ENCODE measurements at places on chromosomes 1 and 21. TPM values are rescaled to one million over a fixed set of nuclear protein-coding genes. Genes with fewer than 3 reads are reported as not detected.

The TESK2 gene
- 12.1 TPM for total RNA-seq

The VWA5B1 gene
- 0.38 TPM for total RNA-seq

The TRABD2B gene
- total RNA-seq: 24.4 TPM

DNA sequence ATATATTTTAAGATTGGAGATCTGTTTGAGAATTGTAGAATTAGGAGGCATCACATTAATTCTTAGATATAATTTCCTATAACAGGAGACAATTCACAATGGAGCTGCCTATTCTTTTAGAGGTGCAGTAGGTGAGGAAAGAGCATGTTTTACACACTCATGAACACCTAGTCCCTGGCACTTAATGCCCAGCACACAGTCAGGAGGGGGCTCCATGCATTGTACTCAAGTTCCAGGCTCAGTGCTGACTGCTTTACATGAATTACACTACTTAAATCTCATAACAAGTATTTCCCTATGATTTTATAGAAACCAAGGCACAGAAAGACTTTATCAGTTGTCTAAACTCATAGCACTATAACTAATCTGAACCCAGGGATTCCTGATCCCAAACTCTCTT lies 360 bp upstream of the GBP3 start:
- no peak for DNase-seq
- no peak overlapping the region for H3K27ac ChIP-seq
- no peak overlapping the region for H3K4me3 ChIP-seq
- no peaks in the 10 kb centered on the region for H3K36me3 ChIP-seq

The CYP4A22 gene
- total RNA-seq: not detected

DNA sequence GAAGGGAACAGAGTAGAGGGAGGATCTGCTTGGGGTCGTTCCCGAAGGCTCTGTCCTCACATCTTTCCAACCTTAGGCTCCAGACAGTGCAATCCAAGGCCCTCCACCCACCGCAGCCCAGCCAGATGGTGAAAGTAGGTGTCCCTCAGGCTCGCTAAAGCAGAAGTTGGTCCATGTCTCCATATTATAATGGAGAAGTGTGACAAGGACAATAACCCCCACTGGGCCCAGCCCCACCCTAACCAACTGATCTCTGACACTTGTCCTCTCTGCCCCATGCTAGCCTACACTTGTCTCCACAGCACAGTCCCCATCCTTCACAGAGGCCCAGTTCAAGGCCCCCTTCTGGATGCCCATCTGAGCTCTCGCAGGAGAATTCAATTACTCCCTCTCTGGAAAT lies 48.7 kb downstream of the DMAP1 start:
- H3K4me1 ChIP-seq: peaks cover 19% of the 10 kb centered on the region
- no peak overlapping the region for H3K27ac ChIP-seq
- H3K4me3 ChIP-seq: no peak overlapping the region
- H3K27me3 ChIP-seq: no peaks in the 10 kb centered on the region

GRCh38 chr1:82844911-82845827 lies 1044.4 kb downstream of the ADGRL2 start:
- no peaks in the 10 kb centered on the region for H3K4me1 ChIP-seq
- no peak for DNase-seq
- H3K36me3 ChIP-seq: no peaks in the 10 kb centered on the region
- peak overlapping the region; percentile 56 for H3K27ac ChIP-seq
- no peak overlapping the region for H3K4me3 ChIP-seq

GRCh38 chr1:226738421-226738994 lies 574 bp downstream of the ITPKB start:
- H3K4me1 ChIP-seq: peaks cover 14% of the 10 kb centered on the region
- H3K36me3 ChIP-seq: peaks cover 28% of the 10 kb centered on the region
- peak; percentile 81 for DNase-seq
- no peak overlapping the region for H3K27ac ChIP-seq
